ENCODE measurements at places on chromosomes 16 and 17. TPM values are rescaled to one million over a fixed set of nuclear protein-coding genes. Genes with fewer than 3 reads are reported as not detected.
A peak's percentile ranks its signal among the peaks of the same experiment; 100 is the strongest.

SLC13A2 gene
- total RNA-seq = 1.1 TPM

DNA sequence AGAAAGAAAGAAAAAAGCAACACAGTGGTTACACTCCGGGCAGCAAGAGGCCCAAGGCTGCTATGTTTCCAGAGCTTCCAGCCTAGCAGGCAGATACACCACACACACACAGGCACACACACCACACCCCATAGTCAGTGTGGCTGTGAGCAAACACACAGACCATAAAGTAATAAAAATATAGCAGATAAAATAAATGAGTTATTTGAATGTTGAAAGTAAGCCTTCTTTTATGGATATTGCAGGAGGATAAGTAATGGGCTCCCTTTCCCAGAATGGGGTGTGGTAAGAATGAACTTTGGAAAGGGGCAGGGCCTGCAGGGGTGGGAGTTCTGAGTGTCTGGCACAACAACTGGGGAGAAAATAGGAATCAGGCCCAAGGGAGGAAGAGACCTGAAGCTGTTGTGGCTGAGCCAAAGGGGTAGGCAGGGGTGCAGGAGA lies 4.8 kb upstream of the CDK5RAP3 start:
- no peak for DNase-seq

DNA sequence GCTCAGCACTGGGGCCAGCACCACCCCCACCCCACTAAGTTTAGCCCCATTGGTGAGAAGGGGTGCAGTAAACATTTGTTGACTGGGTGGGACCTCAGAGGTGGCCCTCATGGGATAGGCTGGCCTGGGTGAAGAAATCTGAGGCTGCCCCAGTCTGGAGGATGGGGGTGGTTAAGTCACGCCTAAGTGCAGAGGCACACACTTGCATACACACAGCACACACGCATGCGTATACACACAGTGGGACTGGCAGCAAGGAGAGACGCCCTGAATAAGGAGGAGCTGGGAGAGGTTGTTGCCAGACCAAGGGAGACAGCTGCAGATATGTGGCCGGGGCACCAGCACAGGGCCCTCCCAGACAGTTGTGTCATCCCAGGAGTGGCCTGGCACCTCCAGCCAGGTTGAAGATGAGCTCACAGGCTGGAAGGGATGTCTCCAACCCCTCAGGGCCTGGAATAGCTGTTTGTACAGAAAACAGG lies 3.0 kb upstream of the BCAR1 start:
- peak; percentile 82 for DNase-seq

CD300H gene
- not detected for total RNA-seq

GRCh38 chr16:11127610-11128195 lies 128.3 kb downstream of the SOCS1 start:
- no peak for DNase-seq

- DNase-seq = no peak
Observed at GRCh38 chr16:86027373-86028126, 128.6 kb downstream of the IRF8 start.

Measured in tongue (tissue), 3 donors.